ENCODE measurements at places on chromosomes 2 and 18.

GRCh38 chr2:235381261-235381912 lies 112.5 kb upstream of the AGAP1 start:
- no peak for DNase-seq

GRCh38 chr2:27792759-27793158 lies 21.2 kb downstream of the MRPL33 start:
- DNase-seq: no peak

DNA sequence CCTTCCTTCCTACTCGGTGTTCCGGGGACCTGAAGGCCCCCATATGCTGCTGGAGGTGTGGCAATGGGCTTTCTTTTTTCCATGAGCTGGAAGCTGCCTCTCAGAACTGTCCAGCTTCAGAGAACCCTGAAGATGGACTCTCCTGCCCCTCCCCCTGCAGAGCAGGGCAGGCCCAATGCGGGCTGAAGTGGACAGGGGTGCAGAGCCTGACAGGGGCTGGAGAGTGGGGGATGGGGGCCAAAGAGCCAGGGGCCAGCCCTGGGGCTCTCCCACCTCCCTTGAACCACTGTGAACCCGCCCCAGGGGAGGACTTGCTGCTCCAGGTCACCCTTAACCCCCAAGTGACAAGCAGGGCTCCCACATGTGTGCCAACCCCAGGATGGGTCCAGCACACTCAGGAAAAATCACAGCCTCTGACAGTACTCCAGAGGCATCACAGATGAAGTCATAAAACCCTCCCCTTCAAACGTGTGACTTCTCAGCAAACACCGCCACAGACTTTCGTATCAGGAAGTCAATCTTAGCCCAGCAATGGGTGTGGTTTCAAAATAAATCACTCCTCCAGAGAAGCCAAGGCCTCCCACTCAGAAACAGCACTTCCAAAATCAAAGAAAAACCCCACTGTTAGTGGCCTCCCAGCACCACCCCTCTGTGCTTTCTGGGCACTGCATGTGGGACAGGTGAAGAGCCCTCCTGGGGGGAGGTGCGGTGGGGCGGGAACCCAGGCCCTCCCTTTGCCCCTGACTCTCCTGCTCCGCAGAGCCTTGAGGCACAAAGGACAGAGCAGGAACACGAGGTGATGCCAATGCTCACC lies 135.8 kb downstream of the HDAC4 start:
- no peak for DNase-seq

GRCh38 chr2:29329899-29330298 lies 214.7 kb downstream of the CLIP4 start:
- DNase-seq: no peak

DNA sequence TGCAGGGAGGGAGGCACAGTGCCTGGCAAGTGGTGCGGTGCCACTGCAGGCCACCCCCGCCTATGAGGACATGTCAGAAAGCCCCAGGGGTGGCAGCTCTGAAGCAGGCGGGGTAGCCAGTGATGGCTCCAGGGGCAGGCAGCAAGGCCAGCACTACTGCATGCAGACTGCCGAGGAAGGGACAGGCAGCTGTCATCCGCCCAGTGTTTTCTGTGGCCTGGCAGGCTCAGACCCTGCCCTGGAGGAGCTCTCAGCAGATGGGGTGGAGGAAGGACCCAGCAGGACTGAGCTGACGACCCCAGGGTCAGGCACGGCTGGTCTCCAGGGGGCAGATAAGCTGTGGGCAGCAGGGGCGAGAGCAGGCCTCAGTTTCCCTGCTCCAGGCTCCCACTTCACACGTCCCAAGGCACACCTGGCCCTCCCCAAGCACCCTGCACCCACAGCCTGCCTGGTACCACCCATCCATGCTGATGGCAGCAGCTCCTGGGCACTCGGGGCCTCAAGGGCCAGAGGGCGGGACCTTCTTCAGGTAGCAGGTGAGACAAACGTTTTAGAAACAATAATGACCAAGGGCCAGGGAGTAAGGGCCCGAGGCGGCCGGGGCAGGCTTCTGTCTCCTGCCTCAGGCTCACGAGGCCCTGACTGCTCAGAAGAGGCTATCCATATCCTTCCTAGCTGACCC lies 48.5 kb downstream of the HS6ST1 start:
- DNase-seq: no peak

- DNase-seq: no peak
Measured at GRCh38 chr18:68843473-68844089, 45.7 kb downstream of the CCDC102B start.

Measured in NCI-H748 treated with DMSO at 0.1 percent for 48 hours (cell line).